ENCODE measurements at places on chromosomes 4 and X. TPM values are rescaled to one million over a fixed set of nuclear protein-coding genes. Genes with fewer than 3 reads are reported as not detected.

- peak; percentile 36 for DNase-seq
Measured at GRCh38 chr4:125368146-125368545, 53.4 kb downstream of the FAT4 start.

DNA sequence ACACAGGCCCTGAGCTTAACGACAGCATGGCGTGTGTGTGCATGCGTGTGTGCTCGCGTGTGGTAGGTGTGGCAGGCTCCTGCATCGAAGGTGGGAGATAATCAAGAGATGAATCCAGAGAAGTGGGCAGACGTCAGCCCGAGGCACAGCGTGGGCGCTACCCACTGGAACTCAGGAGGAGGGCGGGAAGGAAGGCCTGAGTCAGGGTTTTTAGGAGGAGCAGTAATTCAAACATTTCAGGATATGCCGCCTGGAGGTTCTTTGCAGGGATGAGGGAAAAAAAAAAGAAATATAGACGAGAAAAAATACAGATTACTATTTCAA, 66.3 kb upstream of the STX18 start:
- DNase-seq = no peak

DNA sequence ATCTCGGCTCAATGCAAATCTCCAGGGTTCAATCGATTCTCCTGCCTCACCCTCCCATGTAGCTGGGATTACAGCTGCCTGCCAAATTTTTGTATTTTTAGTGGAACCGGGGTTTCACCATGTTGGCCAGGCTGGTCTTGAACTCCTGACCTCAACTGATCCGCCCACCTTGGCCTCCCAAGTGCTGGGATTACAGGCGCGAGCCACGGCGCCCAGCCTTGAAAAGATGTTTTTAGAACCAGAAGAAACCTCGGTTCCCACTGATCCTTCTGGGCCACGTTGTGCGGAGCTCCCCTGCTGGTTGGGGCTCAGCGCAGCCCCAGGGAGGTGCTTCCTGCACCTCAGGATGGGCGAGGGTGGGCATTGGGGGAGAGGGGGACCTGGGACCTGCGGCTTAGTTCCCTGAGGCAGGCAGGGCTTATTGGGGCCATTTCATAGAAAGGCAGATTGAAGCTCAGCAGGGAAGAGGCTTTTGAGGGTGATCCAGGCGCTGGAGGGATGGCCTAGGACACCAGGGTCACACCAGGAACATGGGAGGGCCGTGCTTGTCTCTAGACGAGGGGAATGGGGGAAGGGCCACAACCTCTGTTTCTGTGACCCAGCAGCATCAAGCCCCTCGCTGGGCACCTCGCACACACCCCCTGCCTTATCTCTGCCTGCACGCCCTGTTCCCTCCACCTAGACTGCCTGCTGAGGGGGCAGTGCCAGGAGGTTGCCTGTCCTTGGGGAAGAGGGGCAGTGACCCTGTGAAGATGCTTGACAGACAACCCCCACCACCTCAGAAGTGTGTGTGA, 6.3 kb upstream of the ADD1 start:
- no peak for DNase-seq

Gene ATP8A1
- 0.90 TPM for total RNA-seq

DNA sequence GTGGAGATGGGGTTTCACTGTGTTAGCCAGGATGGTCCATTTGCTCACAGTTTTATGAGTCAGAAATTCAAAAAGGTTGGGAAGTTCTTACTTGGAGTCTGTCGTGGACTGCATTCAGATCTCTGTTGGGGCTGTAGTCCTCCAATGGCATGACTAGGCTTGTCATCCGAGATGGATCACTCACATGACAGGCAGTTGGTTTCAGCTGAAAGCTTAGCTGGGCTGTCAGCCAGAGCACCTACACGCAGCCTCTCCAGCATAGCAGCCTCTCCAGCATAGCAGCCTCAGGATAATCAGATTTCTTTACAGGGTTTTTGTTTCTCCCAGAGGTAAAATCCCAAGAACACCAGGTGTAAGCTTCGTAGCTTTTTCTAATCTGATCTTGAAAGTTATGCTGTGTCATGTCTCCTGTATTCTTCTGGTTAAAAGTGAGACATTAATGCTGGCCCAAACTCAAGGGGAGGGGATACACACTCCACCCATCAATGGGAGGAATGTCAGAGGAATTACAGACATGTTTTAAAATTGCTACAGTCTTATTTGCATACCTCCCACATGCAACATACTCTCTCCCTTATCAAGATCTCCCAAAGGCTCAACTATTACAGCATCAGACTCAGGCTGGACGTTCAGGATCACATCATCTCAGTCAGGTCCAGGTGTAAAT, 31.6 kb upstream of the SOD3 start:
- DNase-seq = peak; percentile 34

Gene BTK
- not detected for total RNA-seq

DNA sequence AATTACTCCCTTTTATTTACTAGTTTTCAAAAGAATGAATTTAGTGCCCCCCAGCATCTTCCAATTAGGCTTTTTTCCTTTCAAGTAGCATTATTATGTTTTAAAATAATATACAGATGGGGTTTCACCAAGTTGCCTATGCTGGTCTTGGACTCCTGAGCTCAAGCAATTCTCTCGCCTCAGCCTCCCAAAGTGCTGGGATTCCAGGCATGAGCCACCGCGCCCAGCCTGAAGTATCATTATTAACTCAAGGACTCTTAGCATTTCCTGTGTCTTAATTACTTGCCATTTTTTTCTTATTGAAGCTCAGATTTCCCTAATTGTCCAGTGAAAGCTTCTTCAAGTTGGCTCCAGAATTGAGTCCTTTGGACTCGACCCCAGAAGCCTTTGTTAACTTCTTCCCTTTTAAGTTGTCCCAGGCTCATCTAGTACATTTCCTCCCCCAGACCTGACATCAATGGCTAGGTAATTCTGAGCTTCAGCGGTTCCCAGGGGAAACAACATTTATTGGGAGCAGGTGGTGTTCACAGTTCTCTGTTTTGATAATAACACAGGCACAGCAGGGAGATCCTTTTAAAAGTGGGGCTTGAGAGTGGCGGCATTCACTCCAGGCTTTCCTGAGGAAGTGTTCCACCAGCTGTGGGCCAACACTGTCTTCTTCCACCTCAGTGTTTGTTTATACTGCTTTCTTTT, 10.0 kb downstream of the SAT1 start:
- peak; percentile 83 for DNase-seq

GRCh38 chr4:117941611-117942010, 92.7 kb upstream of the NDST3 start:
- peak; percentile 63 for DNase-seq

DNA sequence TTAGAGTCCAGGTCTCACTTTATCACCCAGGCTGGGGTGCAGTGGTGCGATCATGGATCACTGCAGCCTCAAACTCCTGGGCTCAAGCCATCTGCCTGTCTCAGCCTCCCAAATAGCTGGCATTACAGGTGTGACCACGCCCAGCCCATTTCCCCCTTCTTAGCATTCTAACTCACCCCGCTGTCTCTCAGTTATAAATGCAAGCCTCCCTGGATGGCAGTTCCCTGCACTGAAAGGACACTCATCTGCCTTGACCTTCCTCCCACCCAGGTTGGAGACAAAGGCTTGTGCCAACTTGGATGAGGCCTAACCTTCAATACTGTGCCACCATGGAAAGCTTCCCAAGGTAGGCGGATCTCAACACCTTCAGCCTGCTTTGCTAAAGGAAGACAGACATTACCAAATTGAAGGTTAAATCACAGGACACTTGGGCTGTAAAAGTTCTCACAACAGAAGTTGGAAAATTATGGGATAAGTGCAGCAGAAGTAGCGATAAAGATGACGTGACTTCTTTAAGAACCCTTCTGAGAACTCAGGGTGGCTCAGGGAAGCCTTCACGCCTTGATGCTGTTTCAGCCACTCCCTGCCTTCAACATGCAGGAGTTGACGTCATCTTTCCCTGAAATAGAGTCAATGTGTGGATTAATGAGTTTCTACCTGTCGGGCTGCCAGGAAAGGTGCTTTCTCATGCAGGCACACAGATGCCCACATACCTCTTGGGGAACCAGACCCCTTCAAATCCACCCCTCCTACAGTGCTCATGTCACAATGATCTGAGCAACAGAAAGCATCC, 10.6 kb upstream of the GPM6B start:
- no peak for DNase-seq

Gene CHIC1
- 5.2 TPM for total RNA-seq

Gene MAGEA2
- not detected for total RNA-seq

GRCh38 chrX:124931241-124931640, 388.4 kb upstream of the TEX13C start:
- no peak for DNase-seq

GRCh38 chrX:95884186-95884585, 800.5 kb upstream of the DIAPH2 start:
- no peak for DNase-seq

Gene DCAF4L1
- total RNA-seq = 0.26 TPM

Gene CAPN6
- 0.28 TPM for total RNA-seq

Gene TCEANC
- 3.1 TPM for total RNA-seq

DNA sequence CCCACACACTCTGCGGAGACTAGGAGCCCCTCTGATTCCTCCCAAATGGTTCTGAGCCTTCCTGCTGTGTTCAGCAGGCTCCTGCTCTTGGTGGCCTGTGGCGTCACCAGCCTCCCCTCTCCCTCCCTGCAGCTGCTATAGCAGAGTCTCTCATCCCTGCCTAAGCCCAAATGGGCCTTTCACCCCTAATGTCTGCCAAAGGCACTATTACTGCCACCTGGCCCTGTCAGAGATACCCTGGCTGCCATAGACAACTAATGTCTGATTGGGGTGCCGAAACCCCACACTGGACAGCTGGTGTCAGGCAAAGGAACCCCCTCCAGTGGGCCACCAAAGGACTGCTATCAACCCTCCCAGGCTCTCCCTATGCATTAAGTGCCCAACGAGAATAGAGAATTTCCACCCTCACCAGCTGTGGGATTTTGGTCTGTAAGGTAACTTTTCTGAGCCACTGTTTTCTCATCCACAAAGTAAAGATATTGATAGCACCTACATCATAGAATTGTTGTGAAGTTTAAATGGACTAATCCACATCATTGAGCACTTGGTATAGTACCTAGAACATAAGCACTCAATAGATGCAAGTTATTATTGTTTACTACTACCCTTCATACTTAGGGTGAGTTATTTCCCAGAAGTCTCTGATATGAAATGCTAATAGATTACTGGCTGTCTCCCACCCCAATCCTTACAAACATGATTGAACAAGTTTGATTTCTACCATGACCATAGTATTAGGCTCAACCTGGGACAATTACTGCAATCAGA, 421.3 kb downstream of the MID1IP1 start:
- DNase-seq = no peak

DNA sequence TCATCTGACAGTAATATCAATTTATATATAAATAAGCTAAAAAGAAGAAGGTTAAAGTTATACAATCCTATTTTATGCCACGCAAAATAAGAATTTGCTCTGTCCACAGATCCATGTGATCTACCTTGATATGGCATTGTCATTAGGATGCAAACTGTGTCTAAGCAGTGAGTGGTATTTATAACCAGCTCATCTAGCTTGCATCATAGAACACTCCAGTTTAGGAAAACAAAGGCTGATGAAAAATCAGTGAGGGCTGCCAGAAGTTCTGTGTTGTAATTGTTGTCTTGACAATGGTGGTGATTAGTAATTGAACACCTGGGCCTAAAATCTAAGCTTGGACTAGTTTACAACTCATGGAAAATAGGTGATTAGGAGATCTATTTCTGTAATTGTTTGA, 111.0 kb downstream of the CPE start:
- DNase-seq = no peak

DNA sequence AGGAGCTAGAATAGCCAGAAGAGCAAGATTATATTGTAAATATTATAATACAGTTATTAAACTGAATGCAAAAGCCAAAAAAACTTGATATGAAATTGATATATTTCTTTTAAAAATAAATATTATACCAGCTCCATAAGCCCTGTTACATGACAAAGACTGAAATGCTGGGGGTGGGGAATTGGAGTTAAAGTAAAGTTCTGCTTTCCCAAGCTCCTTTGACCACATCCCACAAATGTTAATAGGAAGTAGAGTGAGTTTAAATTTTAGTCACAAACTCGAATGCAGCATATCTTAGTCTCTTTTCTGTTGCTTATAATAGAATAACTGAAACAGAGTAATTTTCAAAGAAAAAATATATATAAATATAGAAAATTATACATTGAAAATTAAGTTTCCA, 46.9 kb upstream of the NFKB1 start:
- DNase-seq = no peak

DNA sequence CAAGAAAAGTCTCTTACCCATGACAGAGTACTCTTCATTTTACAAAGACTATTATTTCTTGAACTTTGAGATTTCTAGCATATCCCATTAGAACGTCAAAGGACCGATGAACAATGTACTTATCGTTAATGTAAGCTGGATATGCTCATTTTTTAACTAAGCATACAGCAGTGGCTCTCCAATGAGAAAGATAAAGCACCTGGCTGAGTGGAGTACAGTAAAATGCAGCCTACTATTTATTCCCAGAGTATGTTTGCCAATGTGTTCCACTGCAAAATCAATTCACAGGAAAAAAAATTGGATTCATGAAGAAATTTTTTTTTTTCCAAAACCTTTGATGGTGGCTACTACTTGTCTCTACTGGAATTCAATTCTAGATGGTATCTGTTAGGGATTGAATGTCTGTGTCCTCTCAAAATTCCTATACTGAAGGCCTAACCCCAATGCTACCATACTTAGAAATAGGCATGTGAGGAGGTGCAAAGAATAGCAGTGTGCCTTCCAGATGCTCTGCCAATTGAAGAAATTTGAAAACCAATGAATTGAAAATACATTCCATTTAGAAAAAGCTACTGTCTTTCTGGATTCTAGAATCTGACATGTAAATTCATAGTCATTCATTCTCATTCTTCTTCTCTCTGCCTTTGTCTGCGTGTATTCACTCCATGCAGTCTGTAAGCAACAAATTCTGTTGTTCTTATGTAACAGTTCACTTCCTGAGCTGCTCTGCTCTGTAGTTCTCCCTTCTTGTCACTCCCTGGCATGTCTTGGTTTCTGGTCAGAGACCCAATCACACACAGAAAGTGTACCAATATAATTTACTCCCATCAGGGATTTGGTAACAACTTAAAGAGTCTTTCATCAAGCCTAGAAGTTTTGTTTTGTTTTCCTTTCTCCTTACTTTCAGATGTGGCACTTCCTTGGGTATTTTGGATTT, 61.4 kb downstream of the PAPSS1 start:
- DNase-seq = no peak

Gene CYSLTR1
- 2.1 TPM for total RNA-seq

Gene NHSL2
- total RNA-seq = 0.66 TPM

DNA sequence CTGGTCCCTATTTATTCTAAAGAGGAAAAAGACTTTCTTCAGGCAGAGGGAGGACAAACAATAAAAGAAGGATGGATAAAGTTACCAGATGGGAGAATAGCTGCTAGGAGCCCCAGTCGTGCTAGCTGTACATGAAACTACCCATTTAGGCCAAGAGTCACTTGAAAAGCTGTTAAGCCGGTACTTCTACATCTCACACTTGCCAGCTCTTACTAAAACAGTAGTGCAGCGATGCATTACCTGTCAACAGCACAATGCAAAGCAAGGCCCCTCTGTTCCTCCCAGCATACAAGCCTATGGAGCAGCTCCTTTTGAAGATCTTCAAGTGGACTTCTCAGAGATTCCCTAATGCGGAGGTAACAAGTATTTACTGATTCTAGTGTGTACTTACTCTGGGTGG, 1138.8 kb downstream of the ARAP2 start:
- DNase-seq = no peak

Measured in A673 (cell line).